ENCODE measurements at places on chromosomes 1 and 21.

DNA sequence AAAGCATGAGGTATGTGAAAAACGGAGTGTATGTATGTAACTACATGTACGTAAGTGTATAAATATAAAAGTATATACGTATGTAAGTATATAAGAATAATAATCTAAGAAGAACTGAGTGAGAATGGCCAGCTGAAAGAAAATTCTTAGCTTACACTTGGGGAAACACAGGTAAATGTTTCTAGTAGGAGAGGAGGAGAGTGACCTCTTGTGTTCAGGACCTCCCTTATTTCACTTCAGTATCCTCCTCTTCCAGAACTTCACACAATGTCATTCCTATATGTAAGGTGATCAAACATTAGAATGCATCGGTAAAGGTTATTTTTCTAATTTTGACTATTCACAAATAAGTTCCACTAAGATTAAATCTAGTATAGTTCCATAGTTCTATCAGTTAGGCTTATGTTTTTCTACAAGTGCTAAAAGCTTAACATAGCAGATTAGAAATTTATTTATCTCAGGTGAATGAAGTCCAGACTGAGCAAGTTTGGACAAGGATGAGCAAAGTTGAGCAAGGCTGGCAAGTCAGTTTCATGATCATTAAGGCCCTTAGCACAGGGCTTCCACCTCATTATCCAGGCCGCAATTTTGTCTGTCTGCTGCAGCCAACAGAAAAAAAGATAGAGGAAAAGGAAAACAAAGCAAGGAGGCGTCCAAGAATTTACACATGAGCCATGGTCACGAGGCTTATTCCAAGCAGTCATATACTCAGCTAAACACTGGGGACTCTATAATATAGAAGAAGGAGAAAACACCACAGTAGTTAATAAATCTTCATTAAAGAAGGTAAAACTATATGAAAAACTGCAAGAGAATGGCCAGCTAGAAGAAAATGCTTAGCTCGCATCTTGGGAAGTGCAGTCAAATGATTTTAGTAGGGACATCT, 7.1 kb upstream of the MROH9 start:
- no peak for DNase-seq

- no peak for DNase-seq
Observed at GRCh38 chr1:33237579-33237978, 18.7 kb upstream of the ZNF362 start.

DNA sequence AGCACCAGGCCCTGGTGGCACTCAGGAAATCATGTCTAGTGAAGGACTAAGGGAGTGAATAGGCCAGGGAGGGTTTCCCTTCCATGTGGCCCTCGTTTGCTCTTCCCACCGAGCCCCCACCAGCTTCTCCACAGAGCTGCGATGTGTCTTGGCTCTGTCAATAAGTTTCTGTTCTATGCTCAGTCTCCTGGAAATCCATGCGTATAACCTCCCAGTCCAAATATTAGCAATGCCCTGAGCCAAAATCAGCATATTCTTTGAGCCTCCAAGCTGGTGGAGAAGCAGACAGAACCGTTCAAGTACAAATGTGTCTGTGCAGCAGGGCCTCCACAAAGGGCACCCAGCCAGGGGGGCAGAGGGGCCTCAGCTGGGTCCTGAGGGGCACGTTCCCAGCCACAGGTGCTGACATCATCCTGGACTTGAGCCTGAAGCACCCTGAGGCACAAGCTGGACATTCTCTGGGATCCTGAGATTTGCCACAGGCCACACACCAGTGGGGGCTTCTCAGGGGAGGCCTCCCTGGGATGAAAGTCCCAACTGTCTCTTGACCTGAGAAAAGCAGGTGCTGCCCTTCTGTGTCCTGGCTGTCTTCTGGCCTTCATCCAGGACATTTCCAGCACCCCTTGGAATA, 350.5 kb upstream of the VAMP3 start:
- DNase-seq, result no peak

GRCh38 chr1:83996621-83997020, 2.3 kb downstream of the TTLL7 start:
- no peak for DNase-seq

DNA sequence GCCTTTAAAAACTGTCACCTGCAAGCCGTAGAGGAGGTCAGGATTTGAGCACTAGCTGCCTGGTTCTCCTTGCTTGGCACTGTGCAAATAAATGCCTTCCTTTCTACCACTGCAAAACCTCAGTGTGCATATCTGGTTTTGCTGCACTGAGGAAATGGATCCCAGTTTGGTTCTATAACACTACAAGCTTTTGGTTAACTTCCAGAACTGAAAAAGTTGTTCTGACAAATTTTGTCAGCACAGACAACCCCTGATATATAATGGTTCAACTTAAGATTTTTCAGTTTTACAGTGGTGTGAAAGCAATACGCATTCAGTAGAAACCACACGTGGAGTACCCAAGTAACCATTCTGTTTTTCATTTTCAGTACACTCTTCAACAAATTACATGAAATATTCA, 29.8 kb upstream of the GALNT2 start:
- DNase-seq, result no peak

DNA sequence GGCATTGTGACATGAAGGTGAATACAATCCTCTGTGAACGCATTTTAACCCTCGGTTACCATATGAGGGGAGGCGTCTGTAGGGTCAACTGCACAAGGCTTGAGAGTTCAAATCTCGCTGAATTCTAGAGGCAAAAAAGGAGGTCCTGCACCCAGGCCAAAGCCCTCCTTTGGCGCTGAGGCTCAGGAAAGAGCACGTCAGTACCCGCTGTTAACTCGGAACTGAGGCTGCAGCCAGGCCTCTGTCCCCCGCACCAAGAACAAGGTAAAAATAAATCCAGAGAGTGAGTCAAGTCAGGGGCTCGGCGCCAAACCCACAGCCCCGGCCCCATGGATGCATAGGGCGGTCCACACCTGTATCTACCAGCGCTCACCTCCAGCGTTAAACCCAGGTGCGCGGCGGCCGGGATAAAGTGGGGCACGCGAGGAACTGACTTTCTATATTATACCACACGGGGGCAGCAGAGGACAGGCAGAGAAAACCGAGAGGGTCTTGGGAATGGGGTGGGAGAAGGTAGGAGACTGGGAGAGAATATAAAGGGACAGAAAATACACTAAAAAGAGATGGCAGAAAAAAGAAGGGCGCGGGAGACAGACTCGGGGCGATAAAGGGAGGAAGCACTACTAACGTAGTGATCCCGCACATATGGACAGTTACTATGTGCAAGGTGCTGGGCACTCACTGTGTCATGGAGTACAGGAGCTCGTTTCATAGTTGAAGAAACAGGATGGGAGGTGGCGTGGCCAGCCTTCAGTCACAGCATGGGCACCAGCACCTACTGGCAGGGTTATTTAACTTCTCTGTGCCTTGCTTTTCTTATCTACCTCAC, 54.9 kb downstream of the DMRTA2 start:
- DNase-seq, result no peak

DNA sequence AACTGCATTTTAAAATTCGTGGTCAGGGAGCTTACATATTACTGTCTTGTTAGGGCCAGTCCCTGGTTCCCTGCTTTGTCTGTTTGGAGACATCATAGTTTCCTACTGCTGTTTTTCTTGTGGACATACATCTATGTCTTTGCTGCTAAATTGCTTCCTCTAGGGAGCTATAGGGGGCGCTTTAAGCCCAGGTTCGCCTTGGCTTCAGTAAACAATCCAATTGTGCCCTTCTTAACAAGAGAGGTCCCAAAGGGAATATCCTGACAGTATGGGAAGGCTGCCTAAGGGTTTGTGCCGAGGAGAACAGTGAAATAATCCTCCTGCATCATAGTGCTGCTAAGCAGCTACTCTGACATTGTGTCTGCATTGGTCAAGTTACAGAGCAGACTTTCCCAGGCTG, 112.5 kb downstream of the USH2A start:
- DNase-seq, result no peak

- DNase-seq, result no peak
Observed at GRCh38 chr1:198228925-198229324, 72.1 kb downstream of the NEK7 start.

GRCh38 chr1:214902636-214903320, 179.8 kb upstream of the KCNK2 start:
- DNase-seq, result no peak

DNA sequence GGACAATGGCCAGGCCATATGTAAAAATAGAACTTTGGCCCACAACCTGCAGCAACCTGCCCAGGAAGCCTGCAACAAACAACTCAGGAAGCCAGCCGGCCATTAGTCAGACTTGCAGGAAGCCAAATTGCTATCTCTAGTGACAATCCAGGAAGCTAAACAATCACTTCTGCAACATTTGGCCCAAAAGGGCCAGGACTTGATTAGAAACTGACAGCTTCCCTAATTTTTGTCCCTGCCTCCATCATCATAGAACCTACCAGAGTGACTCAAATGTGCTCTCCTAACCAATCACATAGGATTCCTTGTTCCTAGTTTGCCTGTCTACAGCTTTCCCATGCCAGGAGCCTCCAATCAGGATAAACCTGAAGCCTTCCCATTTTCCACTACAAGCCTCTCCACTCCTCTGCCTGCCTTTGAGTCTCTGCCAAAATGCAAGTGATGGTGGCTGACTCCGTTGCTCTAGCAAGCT, 639.3 kb downstream of the PTPRU start:
- no peak for DNase-seq

DNA sequence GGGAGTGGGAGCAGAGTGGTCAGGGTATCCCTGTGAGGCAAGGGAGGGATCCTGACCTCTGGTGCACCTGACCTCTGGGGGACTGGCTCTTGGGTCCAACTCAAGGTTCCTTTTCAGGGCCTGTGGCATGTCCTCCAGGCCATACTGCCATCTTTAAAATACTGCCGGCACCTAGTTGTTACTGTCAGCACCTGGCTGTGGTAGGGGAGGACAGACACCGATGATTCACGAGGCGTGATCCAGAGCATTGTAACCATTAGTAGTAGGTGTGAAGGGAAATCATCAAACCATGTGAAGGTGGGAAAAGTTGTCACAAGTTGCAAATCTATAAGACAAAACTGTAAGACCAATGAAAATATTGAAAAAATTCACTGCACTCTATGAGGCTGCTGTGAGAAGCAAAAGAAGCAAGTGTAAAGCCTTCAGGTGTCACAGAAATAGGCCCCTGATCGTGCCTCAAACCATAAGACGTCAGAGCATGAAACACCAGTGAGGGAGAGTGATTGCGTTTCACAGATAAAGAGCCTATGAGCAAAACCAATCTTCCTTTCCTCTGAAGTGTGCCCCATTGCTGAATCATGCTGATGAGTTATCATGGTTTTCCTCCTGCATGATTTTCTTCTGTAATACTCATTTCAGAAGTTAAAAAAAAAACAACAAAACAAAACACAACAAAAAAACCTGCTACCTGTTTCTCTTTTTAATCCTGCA, 55.3 kb downstream of the CDC7 start:
- DNase-seq, result peak; percentile 8

GRCh38 chr1:25844536-25845337, 14.5 kb downstream of the AUNIP start:
- no peak for DNase-seq

DNA sequence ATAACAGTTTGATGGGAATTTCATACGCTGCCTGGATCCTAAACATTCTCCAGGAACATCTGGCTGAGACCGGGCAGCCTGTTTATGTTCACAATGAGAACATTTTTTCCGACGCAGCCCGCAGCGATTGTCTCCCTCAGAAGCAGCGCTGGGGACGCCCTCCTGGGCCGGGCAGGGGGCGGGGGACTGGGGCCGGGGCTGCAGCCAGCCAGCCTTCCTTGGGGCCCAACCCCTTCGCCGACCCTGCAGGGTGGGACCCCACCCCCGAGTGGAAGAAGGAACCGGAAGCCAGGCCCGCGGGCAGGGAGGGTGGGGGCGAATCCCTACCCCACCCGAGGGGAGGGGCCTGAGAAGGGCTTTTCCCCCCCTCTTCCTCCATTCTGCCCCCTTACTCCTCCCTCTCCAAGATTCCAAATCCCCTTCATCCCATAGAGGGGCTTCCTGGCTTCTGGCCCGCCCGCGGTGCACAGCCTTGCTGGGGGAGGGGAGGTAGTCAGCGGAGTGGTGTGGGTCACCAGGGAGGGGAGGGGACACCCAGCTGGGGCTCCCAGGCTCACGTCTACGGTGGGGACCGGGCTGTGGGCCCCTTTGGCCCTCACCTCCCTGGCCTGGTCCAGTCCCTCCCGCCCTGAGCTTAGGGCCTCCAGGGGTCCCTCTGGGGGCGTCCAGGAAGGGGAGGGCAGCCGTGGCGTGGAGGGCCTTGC, 60.6 kb downstream of the WNT9A start:
- peak; percentile 1 for DNase-seq

GRCh38 chr1:230108580-230108979, 41.5 kb downstream of the GALNT2 start:
- no peak for DNase-seq

GRCh38 chr1:175632667-175633066, 110.7 kb downstream of the TNR start:
- DNase-seq, result no peak

DNA sequence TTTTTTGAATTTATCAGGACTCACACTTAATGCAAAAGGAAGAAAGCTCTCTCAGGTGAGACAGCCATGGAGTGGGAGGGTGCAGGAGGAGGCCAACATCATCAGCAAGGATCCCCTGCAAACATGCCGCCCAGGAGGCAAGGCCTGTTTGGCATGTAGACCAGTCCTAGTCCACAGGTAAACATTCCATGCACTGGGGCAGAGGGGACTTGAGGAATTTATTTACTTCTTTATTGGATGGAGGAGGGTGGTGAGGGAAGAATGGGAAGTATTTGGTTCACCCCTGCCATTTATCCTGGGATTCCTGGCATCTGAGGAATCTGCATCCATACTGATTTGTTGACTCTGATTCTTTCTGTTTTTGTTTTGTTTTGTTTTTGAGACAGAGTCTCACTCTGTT, 1.5 kb upstream of the UQCRHL start:
- no peak for DNase-seq

GRCh38 chr1:241470908-241471590, 48.5 kb downstream of the FH start:
- no peak for DNase-seq

GRCh38 chr1:905811-906599, 17.7 kb upstream of the SAMD11 start:
- DNase-seq, result no peak

DNA sequence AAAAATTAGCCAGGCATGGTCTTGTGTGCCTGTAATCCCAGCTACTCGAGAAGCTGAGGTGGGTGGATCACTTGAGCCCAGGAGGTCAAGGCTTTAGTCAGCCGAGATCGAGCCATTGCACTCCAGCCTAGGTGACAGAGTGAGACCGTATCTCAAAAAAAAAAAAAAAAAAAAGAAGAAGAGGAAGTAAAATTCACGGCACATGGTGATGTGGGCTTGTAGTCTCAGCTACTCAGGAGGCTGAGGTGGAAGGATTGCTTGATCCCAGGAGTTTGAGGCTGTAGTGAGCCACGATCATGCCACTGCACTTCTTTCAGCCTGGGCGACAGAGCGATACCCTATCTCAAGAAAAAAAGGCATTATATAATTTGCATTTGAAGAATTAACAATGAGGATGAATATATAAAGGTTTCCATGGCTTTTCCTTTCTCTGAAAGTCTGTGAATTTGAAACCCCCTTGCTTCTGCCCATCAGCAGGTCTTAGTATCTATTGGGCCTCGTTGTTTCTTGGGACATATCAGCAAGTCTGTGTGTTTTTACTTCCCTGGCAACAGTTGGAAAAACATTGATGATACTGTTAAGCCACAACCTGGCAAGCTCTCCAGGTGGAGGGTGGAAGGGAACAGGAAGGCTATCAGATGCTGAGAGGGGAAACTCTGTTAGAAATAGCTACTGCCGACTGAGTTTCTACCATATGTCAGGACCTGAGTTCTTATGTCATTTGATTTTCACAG, 4.6 kb upstream of the PLA2G2D start:
- no peak for DNase-seq
